ENCODE measurements at places on chromosomes 3 and 15.

DNA sequence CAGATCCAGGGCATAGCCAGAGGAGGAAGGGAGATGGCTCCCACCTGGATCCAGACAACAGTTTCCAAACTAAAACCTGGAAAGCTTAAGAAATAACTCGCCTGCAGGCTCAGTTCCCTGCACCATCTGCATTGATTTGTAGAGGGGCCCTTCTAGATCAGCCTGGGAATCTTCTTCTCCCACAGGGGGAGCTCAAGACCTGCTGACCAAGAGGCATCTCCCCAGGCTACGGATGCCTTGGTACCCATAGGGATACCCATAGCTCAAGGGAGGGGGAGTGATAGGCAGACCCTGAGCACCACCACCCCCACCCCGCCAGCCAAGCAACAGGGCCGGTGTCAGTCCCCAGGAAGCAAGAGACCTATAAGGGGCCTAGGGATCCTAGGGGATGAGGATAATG lies 28.0 kb upstream of the DCLK3 start:
- DNase-seq: no peak

GRCh38 chr15:74396146-74396438 lies 28.6 kb upstream of the CYP11A1 start:
- no peak for DNase-seq

- no peak for DNase-seq
Observed at GRCh38 chr15:40452296-40453090, 11.7 kb downstream of the BAHD1 start.

GRCh38 chr3:194792368-194792767 lies 106.7 kb downstream of the FAM43A start:
- DNase-seq: no peak

GRCh38 chr15:69499521-69500211 lies 47.0 kb downstream of the RPLP1 start:
- DNase-seq: no peak

- no peak for DNase-seq
Observed at GRCh38 chr15:49215768-49216739, 46.0 kb downstream of the GALK2 start.

GRCh38 chr3:13111873-13112520 lies 38.8 kb upstream of the IQSEC1 start:
- DNase-seq: no peak

DNA sequence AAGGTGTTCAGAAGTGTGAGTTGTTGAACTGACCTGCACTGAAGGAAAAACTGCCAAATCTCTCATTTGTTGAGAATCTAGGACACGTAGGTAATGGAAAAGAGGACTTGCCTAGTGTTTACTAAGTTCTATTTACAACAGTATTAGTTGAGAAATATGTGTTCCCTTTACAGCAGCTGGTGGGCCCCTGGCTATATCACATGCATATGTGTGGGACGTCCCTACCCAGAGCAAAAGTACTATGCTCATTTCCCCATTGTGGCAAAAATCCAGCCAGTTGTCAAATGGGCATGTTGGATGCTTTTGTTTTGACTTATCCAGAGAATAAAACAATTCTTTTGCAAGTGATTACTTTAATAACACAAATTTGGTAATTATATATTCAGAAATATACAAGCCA lies 113.3 kb upstream of the PTX3 start:
- no peak for DNase-seq

DNA sequence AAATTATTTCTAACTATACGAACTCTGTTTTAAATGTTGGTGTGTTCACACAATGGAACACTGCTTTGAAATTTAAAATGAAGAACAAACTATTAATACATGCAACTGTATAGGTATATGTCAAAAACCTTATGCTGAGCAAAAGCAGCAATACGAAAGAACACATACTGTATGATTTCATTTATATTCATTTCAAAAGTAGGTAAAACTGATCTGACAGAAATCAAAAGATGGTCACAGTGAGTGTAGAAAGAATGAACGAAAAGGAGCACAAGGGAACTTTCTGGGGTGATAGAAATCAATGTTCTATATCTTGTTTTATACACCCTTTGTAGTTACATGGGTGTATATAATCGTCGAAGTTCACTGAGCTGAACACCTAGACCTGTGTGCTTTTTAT lies 12.6 kb downstream of the ATP8B4 start:
- DNase-seq: no peak

DNA sequence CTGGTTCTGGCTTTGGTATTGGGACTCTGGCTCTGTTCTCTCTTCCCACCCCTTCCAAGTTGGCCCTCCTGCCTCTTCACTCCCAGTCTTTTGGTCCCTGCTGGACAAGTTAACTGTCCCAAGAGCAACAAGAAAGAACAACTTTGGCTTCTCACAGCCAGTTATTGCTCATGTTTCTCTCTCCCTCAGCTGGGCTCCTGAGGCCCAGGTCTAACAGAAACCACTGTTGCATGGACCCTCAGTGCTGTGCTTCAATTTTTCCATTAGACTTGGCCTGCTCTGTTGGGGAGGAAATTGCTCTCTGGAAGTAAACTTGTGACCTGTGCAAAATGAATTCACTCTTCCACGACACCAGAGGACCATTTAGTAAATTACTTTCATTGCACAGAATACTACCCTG lies 64.5 kb downstream of the CHST2 start:
- no peak for DNase-seq

Measured in globus pallidus (tissue), 1 donor.